ENCODE measurements at places on chromosomes 16 and 17.

DNA sequence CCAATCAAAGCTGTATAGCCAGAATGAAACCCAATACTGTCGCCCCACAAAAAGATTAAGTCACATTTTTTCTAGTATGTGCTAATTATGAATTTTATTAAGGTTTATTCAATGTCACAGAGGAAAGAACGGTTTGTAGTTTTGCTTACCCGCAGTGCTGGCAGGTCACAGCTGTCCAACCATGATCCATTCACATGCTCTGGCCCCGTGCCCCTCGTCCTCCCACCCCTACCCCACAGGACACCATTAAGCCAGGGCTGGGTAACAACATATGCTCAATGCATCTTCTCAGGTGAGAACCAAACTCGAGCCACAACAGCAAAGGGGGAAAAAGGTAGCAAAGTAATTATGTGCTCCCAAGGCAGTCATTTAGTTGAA lies 589 bp upstream of the FBF1 start:
- no peak for DNase-seq

DNA sequence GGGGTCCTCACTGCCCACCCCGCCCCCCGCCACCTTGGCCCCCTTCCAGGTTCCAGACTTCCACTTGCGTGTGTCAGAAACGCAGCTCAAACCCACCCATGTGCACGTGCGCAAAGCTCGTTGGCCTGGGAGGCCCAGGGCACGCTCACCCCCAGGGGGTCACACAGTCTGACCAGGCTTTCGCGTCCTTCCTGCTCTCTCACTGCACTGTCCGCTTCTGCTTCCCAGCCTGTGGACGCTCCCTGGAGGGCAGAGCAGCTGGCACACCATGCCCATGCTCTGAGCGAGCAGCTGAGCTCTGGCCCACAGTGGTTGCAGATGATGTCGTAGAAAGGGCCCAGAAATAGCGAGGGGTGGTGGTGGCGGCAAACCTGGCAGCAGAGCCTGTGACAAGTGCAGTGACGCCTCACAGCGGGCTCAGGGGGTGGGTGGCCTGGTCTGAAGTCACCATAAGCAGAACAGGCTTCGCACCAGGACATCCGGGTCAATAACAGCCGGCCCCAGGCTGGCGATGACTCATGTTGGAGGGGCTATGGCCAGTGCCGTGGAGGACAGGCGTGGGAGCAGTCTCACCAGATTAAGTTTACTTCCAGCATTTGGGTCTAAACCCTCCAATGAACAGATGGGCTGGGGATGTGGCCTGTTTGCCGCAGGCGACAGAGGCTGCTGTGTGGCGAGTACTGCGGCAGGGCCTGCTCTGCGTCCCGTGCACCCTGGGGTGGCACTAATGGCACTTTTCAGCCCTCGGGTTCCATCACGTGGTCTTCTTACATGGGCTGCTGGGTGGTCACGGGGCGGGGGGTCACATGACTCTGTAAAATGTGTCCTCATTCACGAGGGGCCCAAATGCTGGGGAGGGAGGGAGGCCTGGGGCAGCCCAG lies 49.0 kb downstream of the NT5M start:
- DNase-seq = no peak

GRCh38 chr17:58232707-58233156 lies 5.7 kb upstream of the LPO start:
- DNase-seq = no peak

DNA sequence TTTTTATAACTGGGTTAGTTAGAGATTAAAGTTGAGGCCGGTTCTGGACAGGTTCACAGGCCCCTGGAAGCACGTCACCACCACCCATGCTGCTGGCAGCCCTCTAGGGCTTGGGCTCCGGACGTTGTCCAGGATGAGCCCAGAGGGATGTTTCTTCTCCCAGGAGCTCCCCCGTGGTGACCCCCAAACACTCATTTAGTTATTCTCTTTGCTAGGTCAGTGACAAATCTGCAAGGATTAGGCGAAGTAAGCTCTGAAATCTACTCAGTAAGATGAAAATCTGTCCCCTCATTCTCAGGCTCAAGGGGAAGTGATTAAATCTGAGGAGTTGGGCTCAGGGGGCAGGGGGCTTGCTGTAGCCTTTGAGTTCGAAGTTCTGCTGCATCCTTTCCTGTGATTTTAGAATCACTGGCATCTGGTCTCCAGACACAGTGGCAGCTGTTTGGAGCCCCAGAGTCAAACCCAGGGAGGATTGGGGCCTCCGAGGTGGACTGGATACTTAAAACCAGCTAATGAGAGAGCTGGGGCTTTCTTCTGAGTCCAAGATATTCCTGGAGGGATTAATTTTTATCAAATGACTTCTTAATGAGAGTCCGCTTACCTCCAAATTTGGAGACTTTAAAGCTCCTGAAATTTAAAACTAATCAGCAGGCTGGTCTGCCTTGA lies 49.2 kb upstream of the HS3ST2 start:
- DNase-seq = no peak

GRCh38 chr17:70654706-70655105 lies 485.4 kb downstream of the KCNJ2 start:
- DNase-seq = no peak

GRCh38 chr16:26316683-26317464 lies 625.1 kb downstream of the HS3ST4 start:
- no peak for DNase-seq

GRCh38 chr17:56482229-56482628 lies 111.3 kb upstream of the NOG start:
- no peak for DNase-seq

- no peak for DNase-seq
Measured at GRCh38 chr16:86791287-86792035, 213.1 kb downstream of the FOXL1 start.

GRCh38 chr16:81443688-81444447 lies 740 bp upstream of the CMIP start:
- DNase-seq = no peak

DNA sequence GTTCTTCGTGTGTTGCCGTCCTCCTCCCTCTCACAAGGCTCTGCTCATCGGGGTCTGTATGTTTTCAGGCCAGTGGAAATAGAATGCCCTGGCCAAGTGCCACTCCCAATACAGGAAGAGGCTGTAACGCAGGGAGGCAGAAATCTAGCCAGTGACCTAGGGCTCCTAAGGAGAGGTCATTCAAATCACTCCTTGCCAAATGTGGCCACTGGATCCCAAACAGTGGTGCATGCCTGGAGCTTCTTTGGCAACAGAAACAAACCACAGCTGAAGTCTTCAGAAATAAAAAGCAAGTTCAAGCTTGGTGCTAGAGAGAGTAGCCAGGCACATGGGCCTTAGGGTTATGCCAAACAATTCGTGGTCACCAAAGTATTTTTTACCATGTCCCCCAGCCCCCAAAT lies 66.1 kb downstream of the SMG6 start:
- DNase-seq = no peak

GRCh38 chr16:22360963-22361659 lies 13.3 kb downstream of the CDR2 start:
- DNase-seq = no peak

- no peak for DNase-seq
Measured at GRCh38 chr17:33534087-33534486, 241.0 kb upstream of the ASIC2 start.

- peak; percentile 69 for DNase-seq
Measured at GRCh38 chr17:76868176-76868668, at the start of gene MGAT5B. TSS of gene MGAT5B (plus strand) at chr17:76868404. CDS start at chr17:76869030, 626 bp downstream.

DNA sequence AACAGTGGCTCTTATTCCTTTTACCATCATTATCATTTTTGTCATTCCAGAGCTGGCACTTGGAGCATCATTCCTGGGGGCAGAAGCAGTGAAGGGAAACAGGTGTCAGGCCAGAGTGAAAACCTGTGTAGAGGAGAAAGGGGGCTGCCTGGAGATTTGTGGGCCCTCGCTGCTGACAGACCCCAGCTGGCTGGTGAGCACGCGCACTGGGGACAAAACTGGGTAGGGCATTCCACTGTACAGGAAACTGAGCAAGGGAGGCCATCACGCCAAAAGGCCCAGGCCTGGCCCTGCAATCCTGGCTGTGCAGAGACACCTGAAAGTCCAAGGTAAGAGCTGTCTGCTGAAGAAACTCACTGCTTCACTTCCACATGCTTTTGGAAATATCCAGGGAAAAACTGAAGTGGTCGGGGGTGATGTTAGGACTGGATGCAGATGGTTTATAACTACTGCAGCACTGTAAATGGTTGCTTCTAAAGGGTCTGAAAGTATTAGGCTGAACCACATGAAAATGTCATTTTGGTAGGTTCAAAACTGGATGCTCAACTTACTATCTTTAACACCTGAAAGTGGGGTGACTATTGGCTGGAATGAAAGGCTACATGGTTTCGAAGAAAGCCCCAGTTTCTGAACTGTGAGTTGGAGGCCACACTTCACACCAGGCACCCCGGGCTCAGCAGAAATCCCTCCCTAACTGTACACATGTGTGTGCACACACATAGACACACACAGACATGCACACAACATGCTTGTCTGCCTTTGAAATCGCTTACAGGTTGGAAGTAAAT lies 225.0 kb downstream of the C16orf78 start:
- no peak for DNase-seq

GRCh38 chr17:55859301-55859795 lies 108.5 kb downstream of the PCTP start:
- no peak for DNase-seq

GRCh38 chr16:30186782-30187555 lies 3.6 kb downstream of the CORO1A start:
- DNase-seq = peak; percentile 83

DNA sequence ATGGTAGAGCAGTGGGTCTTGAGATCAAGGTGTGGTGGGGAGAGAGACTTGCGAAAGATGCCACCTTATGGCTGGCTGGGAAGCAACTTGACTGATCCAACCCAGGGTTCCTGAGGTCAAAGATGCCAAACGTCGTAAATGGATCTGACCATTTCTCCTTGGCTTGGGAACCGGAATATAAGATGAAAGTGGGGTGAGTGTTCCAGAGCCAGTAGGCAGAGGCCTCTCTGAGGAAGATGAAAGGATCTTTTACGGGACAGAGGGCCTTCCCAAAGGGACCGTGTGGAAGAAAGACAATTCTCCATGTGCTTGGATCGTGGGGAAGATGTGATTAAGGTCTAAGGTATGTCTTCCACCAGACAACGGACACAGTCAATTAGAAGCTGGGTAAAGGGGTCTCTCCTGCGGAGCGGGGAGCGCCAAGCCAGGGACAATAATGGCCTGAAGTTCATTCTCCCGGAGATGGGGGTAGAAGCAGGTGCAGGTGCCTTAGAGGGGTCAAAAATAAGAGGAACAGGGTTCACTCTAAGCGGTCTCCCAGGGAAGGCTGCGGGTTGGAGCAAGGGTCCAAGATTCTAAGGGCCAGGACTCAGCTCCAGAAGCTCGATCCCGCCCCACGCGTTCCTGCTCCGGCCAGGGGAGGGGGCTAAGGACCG lies 800 bp downstream of the FXR2 start:
- no peak for DNase-seq

DNA sequence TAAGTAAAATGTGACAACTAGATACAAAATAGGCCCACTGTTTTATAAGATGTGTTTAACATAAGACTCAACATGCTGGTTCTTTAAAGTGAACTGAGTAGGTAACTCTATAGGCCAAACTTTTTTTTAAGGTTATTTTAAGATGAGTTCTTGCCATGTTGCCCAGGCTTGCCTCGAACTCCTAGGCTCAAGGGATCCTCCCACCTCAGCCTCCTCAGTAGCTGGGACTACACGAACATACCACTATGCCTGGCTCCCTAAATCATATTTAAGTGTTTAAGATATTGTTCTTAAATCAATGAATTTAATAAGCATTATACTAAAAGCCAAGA lies 69.9 kb downstream of the USP32 start:
- no peak for DNase-seq

- no peak for DNase-seq
Measured at GRCh38 chr17:6660805-6661463, 9.4 kb downstream of the C17orf100 start.

- DNase-seq = no peak
Measured at GRCh38 chr16:11418506-11418905, 73.2 kb downstream of the RMI2 start.

- DNase-seq = no peak
Measured at GRCh38 chr16:25297151-25297787, 39.6 kb upstream of the ZKSCAN2 start.

GRCh38 chr16:57628008-57628781 lies at the start of gene ADGRG1:
TSS of gene ADGRG1 (plus strand) at chr16:57628630. CDS start at chr16:57650288, 21,658 bp downstream.
- DNase-seq = no peak

GRCh38 chr16:1779741-1780676 lies 2.4 kb downstream of the SPSB3 start:
- DNase-seq = no peak

- no peak for DNase-seq
Measured at GRCh38 chr17:57746221-57746620, 1.1 kb upstream of the CCDC182 start.

DNA sequence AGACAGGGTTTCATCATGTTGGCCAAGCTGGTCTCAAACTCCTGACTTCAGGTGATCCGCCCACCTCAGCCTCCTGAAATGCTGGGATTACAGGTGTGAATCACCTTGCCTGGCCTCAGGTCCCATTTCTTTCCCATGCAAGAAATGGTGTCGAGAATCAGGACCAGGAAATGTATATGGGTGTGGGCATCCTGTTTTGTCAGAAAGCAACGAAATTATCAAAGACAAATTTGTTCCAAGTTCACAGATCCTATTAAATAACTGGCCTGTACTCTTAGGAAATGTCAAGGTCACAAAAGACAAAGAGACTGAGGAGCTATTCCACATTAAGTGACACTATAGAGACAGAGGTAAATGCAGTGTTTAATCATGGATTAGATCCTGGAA lies 17.1 kb upstream of the ST6GALNAC1 start:
- DNase-seq = no peak

DNA sequence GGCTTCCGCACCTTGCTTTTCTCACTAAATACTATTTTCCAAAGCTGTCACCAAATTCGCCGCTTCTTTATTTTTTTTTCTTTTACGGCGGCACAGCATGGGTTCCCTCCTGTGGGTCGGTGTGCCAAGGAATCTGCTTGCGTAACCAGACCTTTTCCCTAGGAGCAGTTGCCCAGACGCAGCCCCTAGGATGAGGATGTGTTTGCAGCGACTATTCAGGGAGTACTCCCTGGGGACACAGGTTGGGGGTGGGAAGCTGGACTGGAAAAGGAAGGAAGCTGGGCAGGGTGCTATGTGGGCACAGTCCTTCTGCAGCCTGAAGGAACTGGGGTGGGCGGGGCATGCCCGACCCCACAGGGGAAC lies 49.0 kb upstream of the ZCCHC14 start:
- DNase-seq = no peak

GRCh38 chr16:14203166-14203565 lies 132.0 kb downstream of the MRTFB start:
- DNase-seq = no peak

- peak; percentile 70 for DNase-seq
Measured at GRCh38 chr16:10964039-10964890, 19.9 kb downstream of the CLEC16A start.

GRCh38 chr17:69452664-69453260 lies 38.3 kb downstream of the MAP2K6 start:
- no peak for DNase-seq
